ENCODE measurements at places on chromosomes 2 and 18.
A peak's percentile ranks its signal among the peaks of the same experiment; 100 is the strongest.

- no peak for DNase-seq
Observed at GRCh38 chr2:12767996-12768624, 51.4 kb downstream of the TRIB2 start.

DNA sequence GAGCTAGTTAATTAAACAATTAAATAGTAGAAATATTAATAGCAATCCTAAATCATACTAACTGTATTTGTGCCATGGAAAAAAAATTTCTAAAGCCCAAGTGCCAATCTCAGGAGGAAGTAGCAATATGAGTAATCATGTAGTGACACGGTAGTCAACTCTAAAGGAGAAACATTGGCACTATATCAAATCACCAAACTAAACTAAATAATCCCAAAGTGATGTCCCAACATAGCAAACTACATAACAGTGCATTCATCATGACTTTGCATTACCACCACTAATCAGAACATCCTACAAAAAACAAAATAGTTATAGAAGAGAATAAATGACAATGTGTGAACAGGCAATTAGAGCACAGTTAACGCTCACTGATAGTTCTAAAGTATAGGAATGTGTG is 195.1 kb downstream of the EXOC6B start:
- DNase-seq = no peak

- peak; percentile 51 for DNase-seq
Observed at GRCh38 chr18:22563164-22563583, 145.5 kb upstream of the CTAGE1 start.

DNA sequence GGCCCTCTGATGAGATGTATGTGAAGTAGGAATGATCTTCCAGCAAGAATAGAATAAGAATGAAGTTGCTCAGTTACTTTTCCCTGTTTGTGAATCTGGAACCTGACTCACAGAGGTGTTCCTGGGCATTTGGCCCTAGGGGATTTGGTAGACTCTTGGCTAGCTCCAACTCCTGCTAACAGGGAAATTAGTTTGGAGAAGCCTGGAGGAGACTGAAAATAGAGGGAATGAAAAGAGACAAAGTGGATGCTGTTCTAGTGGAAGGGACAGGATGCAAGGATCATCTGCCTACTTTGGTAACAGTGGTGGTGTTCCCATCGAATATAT is 19.6 kb downstream of the TMEM17 start:
- no peak for DNase-seq

DNA sequence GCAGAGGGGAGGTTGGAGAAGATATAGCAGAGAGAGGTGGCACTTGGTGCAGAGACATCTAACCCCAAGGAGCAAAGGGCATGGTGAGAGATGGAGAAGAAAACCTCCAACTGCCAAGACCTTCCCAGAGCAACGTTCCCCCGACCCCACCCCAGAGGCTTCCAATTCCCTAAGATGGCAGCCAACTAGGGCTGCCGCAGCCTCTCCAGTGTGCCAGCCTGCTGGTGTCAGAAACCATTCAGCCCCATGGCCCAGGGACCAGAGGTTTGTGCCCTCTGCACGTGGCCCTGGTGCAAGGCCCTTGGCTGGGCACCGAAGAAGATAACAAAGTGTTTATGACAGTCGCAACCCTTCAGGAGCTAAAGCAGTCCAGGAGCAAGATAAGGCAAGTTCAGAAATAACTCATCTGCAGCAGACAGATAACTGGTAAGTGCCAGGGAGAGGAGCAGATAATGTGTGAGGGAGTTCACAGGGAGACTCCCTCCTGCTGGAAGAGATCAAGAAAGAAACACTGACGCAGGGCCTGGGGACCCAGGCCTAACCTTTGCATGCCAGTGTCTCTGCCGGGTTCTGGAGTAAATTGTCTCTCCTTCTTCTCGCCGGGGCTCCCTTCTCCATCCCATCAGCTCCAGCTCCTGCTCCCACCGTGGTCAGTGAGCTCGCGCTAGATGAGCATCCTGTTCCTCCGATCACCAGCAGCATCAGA is 66.1 kb upstream of the ID2 start:
- DNase-seq = no peak

- no peak for DNase-seq
Observed at GRCh38 chr2:10162586-10163497, 40.3 kb downstream of the RRM2 start.

GRCh38 chr2:163595028-163595427 is 140.8 kb downstream of the FIGN start:
- no peak for DNase-seq
